ENCODE measurements at places on chromosomes 1 and 21.

GRCh38 chr1:55500601-55501000 is 285.4 kb upstream of the USP24 start:
- DNase-seq = no peak

GRCh38 chr1:177439301-177439700 is 268.5 kb downstream of the BRINP2 start:
- no peak for DNase-seq

- no peak for DNase-seq
Measured at GRCh38 chr1:162108426-162108825, 38.9 kb downstream of the NOS1AP start.

DNA sequence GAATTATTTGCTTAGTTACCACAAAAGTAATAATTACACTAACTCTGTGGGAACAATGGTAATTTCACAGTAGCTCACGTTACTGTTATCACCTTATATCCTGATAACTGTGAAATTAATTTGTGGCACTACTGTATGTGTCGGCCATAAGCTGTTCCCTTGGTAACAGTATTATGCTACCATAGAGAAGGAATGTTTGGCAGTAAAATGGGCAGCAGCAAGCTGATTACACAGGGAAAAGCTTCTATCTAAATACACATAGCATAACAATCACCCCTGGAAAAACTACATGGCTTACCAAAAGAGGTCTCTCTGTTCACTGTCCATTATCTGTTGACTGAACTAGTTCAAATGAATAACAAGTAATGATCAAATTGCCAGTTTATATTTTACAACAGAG is 124.1 kb downstream of the DPYD start:
- no peak for DNase-seq

DNA sequence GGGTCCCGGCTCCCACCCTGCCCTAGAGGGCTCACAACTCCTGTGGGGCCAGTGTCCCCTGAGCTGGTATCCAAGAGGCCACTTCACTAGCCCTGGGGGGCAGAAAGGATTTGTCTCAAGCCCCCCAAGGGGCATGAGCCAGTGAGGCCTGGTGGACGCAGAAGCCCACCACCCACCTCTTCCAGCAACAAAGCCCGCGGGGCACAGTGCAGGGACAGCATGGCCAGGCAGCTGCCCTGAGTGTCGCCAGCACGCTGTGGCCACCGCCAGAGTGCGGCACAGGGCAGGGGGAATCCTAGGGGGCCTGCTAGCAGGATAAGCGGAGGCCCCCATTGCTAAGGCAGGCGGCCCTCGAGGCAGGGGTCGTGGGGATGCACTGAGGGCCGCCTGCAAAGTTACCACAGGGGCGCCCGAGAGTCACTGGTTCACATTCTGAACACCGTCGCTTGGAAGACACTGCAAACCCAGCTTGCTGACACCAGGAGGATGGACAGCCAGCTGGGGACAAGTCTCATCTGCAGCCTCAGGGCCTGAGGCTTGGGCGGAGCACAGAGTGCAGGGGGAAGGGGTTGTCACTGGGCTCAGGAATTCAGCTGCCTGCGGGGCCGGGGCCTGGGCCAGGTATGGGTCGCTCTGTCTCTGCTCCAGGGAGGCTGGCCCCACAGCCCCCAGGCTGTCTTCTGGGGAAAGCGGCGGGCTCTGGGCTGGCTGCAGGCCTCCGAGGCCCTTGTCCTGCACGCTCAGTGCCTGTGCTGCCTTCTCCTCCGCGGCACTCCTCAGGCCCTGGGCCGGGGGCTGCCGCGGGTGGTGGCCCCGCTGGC is 26.8 kb downstream of the SLC19A1 start:
- no peak for DNase-seq

GRCh38 chr1:72634946-72635345 is 352.6 kb upstream of the NEGR1 start:
- DNase-seq = peak; percentile 13

- DNase-seq = no peak
Measured at GRCh38 chr1:226821719-226822085, 48.7 kb upstream of the PSEN2 start.

GRCh38 chr1:236160540-236161127 is 18.3 kb downstream of the GPR137B start:
- DNase-seq = no peak

GRCh38 chr1:15998929-15999328 is 5.1 kb upstream of the SRARP start:
- no peak for DNase-seq

GRCh38 chr1:231487910-231488309 is 40.6 kb upstream of the TSNAX start:
- DNase-seq = no peak

- no peak for DNase-seq
Measured at GRCh38 chr1:184804220-184804619, 49.6 kb upstream of the EDEM3 start.

GRCh38 chr1:228913626-228914414 is 178.5 kb downstream of the RHOU start:
- DNase-seq = no peak

GRCh38 chr1:168428063-168428731 is 115.6 kb downstream of the XCL2 start:
- DNase-seq = no peak

DNA sequence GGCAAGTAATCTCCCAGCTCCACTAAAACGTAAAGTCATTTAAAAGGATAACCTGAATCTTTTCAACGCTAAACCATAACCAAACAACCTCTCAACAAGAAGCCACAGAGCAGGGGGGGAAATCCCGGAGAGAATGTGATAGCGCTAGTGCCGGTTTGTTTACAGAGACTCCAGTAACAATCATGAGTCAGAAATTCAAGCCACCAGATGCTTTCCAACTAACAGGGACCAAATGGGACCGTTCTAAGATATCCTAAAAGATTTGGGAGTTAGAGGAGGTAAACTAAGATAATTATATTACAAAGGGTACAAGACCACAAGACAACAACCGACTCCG is 825 bp downstream of the DCAF8 start:
- peak; percentile 19 for DNase-seq

DNA sequence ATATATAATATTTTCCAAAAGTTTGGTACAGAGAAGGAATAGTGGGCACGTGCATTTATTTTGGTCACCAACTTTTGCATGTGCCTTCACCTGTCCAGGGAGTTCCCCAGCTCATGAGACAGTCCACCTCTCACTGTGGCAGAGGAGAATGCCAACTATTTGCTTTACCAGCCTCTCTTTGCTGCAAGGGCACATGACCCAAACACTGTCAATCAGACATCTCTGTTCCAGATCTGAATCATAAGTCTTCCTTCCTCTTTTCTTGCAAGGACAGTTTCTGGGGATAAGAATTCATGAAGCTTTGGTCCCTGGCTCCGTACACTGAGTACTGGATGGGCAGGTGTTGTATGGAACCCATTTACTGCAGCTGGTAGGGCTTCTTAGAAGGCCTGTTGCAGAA is 38.6 kb downstream of the C1orf87 start:
- DNase-seq = no peak

DNA sequence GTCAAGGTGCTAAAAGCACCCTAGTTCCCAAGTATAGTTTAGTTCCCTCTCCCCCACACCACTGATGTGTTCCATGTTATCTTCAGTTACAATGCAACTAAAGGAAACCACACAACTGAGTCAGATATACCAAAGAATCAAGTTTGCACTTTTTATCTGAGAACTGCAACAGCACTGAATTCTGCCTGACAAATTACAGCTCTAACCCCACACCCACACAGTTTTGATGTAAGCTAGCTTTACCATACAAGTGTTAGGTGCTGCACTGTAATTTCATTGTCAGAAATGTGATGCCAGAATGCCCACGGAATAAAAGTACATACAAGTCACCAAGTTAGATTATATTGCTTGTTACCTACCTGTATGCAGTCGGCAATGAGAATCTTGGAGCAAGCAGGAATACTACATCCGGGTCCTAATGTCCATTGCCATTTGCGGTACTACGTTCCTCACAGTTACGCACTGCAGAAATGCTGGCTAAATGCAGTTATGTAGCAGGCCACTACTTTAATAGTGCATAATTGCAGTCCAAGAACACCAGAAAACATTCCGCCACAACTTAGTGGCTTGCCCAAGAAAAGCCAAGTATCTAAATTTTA is 12.1 kb downstream of the SFPQ start:
- DNase-seq = no peak

DNA sequence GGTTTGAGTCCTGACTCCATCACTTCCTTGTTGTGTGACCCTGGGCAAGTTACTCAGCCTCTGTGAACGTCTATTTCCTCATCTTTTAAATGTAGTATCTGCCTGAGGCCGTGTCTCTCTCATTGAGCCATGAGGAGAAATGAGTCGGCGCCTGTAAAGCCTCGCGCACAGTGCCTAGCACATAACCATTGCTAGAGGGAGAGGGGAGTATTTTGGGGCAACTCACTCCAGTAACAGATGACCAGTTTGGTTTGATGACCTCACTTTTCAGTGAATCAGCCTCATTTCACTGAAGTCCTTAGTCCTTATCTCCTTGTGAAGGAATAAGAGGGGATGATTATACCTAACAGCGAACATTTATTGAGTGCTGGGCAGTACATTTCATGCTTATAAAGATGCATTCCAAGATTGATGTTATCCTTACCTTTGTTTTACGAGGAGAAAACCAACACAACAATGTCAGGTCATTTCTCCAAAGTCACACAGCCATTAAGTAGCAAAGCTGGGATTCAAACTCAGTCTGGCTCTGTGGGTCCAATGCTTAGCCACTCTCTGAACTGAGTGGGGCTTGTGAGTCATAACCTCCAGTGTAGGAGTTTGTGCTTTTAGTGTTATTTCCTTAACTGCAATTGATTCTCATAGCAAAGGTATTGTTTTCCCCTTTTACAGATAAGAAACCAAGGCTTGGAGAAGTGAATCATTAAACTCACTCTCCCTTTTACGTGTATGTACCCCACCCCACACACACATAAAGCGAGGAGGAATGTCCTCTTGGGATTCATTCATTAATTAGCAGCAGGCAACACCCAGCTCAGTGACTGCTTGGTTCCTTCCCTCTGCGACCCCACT is 25.9 kb downstream of the KCNC4 start:
- DNase-seq = no peak

DNA sequence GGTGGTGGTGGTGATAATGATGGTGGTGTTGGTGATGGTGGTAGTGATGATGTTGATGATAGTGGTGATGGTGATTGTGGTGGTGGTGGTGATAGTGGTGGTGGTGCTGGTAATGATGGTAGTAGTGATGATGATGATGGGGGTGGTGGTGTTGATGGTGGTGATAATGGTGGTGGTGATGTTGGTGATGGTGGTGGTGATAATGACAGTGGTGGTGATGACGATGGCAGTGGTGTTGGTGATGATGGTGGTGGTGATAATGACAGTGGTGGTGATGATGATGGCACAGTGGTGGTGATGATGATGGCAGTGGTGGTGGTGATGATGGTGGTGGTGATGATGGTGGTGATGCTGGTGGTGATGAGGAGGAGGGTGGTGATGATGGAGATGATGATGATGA is 7.0 kb upstream of the AJAP1 start:
- no peak for DNase-seq

GRCh38 chr1:206816390-206817287 is 44.3 kb upstream of the IL10 start:
- DNase-seq = no peak

DNA sequence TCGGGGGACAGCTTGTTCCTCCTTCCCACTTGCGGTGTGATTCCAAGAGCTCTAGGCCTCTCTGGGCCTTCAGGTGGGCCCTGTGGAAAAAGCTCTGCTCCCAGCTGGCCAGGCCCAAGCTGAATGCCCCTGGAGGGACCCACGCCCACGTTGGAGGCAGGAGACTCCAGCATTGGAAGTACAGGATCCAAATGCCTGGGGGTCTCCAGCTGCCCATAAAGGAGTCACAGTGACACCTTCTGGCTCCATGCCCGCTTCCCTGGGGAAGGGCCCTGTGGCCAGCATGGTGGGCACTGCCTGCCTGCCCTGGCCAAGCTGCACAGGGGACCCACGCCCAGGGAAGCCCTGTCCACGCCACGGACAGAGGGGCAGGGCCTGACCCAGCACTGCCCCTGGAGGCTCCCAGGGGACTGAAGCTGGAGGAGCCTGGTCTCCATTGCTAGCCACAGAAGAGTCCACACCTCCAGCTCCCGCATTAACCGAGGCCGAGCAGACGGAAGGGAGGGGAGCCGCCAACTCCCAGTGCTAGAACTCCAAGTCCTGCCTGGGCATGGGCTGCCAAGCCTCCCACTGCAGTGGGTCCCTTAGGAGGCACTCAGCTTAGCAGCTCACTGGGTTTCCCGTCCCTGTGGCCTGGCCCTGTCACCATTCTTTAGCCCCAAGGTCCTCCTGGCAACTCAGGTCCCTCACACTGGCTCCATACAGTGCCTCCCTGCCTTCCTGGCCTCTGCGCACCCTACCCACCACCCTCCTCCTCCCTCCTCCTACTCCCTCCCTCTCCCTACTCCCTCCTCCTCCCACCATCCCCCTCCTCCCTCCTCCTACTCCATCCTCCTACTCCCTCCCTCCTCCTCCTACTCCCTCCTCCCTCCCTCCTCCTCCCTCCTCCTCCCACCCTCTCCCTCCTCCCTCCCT is 41.9 kb downstream of the WNT9A start:
- DNase-seq = no peak

- no peak for DNase-seq
Measured at GRCh38 chr1:97500760-97501159, 420.1 kb downstream of the DPYD start.

- no peak for DNase-seq
Measured at GRCh38 chr1:172704420-172705210, 45.7 kb downstream of the FASLG start.

GRCh38 chr1:43121256-43121900 is 50.7 kb downstream of the EBNA1BP2 start:
- no peak for DNase-seq

DNA sequence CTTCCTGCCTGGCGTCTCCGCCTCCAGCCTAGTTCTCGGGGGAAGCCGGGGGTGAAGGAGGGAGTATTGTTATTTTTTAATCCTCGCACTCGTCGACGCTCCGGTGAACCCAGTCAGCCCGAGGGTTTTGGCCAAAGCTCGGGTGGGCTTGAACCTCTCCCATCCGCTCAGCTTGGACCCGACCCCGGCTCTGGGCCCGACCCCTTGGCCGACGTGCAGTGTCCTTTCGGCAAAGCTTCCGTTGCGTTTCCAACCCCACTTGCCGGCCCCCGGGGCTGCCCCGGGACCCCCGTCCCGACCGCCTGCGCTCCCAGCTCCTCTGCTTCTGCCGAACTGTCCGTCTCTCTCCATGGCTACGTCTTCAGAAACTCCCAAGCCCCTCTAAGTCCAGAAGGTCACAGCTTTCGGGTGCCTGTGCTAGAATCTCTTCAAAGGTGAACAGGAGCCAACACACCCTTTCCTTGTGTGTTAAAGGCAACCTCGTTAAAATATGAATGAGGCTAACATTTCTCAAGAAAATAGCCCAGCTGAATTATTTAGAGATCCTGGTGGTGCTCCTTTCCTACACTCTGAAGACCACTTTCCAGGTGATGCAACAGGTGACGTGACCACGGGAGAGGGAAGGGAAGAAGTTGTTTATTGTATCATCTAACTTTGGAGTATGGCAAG is 647 bp downstream of the DESI2 start:
- no peak for DNase-seq

- DNase-seq = no peak
Measured at GRCh38 chr1:100736746-100737145, 17.2 kb downstream of the VCAM1 start.

DNA sequence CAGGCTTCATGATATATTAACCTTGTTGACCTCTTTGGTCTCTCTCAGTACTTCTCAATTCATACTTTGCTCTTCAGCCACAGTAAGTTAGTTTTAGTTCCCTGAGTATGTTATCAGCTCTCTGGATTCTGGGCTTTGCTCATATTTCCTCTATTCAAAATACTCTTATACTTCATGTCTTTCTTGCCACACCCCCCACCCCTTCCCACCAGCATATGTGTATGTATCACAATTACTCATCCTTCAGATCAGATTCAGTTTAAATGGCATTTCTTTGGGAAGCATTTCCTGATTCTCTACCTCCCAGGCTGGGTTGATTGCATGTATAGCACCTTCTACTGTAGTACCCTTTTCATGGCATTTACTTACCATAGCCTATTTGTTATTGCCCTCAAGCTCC is 28.3 kb downstream of the SLC30A7 start:
- no peak for DNase-seq

Measured in NCI-H1092 (cell line).